Peyer's patch (tissue), 4 donors: ENCODE measurements at places on chromosomes 1 and 21.

DNA sequence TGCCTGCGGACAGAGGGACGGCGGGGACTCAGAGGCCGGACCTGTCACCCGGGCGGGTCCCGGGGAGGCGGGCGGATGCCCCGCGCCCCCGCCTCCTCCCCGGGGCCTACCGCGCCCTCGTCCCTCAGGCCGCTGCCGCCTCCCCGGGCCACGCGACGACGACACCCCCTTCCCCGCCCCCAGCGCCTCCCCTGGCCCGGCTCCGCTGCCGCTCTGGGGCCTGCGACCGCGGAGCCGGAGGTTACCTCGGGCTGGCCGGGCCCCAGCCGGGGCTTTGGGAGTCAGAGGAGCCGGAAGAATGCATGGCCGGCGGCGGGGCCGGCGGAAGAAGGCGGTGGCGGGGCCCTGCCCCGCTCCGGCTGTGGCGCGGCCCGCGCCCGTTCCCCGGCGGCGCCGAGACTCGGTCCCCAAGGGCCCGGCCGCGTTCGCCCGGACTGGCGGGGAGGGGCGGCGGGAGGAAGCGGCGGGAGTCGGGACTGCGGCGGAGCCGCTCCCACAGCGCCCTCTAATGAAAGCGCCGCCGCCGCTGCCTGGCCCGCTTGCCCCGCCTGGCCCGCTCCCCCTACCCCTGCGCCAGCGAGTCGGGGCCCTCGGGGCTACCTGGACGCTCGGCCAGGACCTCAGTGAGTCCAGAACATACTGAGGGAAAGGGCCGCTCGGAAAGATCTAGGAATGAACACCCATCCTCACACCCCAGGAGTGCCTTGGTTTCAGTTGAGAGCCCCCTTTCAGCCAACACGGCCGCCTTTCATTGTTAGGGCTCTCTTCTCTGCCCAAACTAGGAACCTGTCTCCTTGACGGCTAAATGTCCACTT, at the start of gene LPGAT1:
Gene LPGAT1, minus strand, starts transcription at position 436 of the 815 bp plus-strand sequence. CDS start 1,467 bp downstream, outside the sequence.
- peak; percentile 73 for DNase-seq

GRCh38 chr1:111563619-111564018, 56.0 kb upstream of the RAP1A start:
- no peak for DNase-seq

DNA sequence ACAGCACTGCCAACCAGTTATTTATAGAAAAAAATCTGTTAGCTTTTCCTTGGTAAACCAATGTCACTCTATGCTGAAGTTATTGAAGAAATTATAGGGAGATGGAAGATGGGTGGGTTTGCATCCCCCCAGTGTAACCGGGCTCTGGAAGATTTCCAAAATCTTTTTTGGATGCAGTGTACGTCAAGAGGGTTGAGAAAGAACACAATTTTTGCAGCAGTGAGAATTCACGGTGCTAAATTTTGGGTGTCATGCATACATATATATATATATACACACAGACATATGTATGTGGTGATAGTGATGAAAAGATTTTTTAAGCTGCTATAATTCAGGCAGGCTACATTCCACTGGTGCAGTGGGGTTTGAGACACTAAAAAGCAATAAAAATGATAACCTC, 91.4 kb upstream of the MAGI3 start:
- DNase-seq = no peak

DNA sequence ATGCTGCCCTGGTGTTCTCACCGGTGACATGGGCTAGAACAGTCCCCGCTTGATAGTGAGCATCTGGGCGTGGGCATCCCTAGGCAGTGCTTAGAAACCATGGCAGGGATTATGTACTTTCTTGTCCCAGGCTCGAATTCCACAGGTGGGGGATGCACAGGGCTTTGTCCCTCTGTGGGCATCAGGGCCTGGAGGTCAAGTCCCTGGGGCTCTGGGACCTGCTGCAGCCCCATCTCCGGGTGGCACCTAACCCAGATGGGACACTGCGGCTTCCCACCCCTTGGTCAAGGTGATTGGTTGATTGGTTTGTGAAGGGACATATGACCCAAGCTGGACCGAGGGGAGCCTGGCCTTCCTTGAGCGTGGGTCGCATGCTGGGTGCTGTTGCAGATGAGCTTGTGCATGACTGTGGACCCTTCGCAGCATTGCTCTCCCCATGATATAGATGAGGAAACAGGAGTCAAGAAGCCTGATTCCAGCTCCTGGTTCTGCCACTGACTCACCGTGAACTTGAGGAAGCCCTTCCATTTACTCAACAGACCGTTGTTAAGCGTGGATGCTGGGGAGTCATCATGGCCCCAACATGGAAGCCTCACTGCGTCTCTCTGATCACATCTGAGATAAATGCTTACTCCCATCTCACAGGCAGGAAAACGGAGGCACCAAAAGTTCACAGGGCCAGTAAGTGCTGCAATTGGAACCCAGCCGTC, 64.0 kb upstream of the RUNX3 start:
- DNase-seq = no peak

GRCh38 chr1:107229711-107230110, 88.9 kb downstream of the NTNG1 start:
- no peak for DNase-seq

- DNase-seq = no peak
These were observed 49.9 kb downstream of the IRF2BP2 start for GRCh38 chr1:234559902-234560676.

- no peak for DNase-seq
These were observed 16.3 kb downstream of the CITED4 start for GRCh38 chr1:40845895-40846294.
